Mucosa of gallbladder (tissue), 1 donor: ENCODE measurements at places on chromosomes 16 and 17. TPM values are rescaled to one million over a fixed set of nuclear protein-coding genes. Genes with fewer than 3 reads are reported as not detected.
A peak's percentile ranks its signal among the peaks of the same experiment; 100 is the strongest.

The TMC8 gene
- 16.2 TPM for total RNA-seq

The NLE1 gene
- 7.1 TPM for total RNA-seq

The NPW gene
- total RNA-seq = 1.6 TPM

The KRT36 gene
- total RNA-seq = not detected

The PKMYT1 gene
- 4.5 TPM for total RNA-seq

The KRT32 gene
- not detected for total RNA-seq

The ZPBP2 gene
- not detected for total RNA-seq

DNA sequence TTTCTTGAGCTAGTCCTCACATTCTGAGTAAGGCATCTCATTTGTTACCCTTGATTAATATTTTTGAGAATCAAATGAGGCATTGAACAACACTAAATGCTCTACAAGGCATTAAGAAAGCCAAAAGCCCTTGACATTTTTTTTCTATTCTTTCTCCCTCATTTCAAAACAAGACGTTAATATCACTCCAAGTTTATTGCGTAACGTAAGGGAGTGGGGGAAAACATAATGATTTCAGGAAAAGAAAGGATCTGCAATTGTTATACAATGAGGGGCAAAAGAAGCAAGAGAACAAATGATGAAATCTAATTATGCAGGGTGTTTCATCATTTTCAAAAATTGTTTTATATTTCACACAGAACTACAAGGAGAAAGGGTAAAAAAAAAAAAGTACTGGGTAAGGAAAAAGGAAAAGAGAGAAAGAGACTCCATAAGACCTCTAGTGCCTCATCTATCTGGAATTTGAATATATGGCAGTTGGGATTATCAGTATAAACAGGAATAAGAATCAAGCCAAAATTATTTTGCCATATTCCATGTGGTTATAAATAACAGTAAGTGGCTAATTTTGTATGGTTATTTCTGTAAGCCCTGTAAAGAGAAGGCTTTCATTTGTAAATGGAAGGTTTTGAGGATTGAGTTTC, 163.0 kb downstream of the ABCA8 start:
- DNase-seq = no peak

DNA sequence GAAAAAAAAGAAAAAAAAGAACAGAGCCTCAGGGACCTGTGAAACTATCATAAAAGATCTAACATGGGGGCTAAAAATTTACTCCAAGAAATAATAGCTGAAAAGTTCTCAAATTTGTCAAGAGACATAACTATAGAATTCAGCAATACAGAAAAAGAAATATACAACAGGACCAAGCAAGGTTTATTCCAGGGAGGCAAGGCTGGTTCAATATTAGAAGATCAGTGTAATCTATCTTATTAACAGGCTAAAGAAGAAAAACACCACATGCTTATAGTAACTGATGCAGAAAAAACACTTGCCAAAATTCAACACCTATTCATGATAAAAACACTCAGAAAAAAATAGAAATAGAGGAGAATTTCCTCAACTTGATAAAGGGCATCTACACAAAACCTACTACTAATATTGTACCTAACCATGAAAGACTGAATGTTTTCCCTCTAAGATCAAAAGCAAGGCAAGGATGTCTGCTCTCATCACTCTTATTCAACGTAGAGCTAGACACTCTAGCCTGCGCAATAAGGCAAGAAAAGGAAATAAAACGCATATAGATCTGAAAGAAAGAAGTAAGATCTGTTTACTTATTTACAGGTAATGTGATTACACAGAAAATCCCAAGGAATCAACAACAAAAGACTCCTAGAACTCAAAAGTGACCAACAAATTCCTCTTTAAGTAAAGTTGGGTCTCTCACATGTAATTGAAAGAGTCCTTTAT, 1.2 kb upstream of the ACSM3 start:
- DNase-seq = no peak

GRCh38 chr17:43831633-43832032, 1.3 kb downstream of the MPP3 start:
- DNase-seq = peak; percentile 23

DNA sequence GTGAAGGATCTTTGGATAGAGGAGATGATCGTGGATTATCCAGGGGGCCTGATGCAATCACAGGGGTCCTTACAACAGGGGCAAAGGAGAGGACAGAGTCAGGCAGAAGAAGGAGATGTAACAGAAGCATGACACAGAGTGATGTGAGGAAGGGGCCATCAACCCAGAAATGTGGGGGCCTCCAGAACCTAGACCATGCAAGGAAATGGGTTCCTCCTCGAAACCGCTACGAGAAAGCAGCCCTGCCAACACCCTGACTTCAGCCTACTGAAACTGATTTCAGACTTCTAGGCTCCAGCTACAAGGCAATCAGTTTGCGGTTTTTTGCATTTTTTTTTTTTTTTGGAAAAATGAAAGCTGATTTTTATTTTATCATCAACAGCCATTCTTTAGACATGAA, 34.0 kb downstream of the ZFHX3 start:
- no peak for DNase-seq

- DNase-seq = no peak
Observed at GRCh38 chr16:74623214-74623838, 16.4 kb upstream of the GLG1 start.

- DNase-seq = no peak
Observed at GRCh38 chr17:41888332-41888965, 23.2 kb upstream of the KLHL11 start.

GRCh38 chr16:87976665-87977064, 25.4 kb downstream of the BANP start:
- no peak for DNase-seq

- no peak for DNase-seq
Observed at GRCh38 chr16:6362321-6362720, 970.3 kb upstream of the RBFOX1 start.

DNA sequence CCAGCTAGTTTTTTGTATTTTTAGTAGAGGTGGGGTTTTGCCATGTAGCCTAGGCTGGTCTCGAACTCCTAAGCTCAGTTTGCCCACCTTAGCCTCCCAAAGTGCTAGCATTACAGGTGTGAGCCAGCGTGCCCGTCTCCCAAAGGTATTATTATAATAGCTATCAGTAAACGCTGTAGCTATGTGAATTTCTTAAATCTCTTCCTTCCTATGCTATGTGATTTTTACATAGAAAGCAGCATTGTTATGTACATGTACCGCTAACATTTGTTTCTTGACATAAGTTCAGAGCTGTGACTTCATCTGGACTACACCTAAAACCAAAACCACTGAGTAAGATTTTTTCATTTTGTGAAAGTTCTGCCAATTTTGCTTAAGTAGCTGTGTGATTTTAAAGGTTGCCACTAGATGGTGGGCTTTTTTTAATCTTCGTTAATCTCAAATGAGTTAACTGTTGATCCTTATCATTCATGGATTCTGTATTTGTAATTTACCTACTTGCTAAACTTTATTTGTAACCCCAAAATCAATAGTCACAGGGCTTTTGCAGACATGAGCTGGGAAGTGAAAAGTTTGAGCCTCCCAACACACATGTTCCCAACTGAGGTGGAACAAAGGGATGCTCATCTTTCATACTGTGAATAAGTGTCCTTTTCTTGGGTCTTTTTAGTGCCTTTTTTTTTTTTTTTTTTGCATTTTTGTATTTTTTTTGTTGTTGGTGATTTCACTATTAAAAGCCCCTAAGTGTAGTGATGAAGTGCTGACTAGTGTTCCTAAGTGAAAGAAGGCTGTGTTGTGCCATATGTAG, 21.9 kb downstream of the PRKAR1A start:
- DNase-seq = no peak

DNA sequence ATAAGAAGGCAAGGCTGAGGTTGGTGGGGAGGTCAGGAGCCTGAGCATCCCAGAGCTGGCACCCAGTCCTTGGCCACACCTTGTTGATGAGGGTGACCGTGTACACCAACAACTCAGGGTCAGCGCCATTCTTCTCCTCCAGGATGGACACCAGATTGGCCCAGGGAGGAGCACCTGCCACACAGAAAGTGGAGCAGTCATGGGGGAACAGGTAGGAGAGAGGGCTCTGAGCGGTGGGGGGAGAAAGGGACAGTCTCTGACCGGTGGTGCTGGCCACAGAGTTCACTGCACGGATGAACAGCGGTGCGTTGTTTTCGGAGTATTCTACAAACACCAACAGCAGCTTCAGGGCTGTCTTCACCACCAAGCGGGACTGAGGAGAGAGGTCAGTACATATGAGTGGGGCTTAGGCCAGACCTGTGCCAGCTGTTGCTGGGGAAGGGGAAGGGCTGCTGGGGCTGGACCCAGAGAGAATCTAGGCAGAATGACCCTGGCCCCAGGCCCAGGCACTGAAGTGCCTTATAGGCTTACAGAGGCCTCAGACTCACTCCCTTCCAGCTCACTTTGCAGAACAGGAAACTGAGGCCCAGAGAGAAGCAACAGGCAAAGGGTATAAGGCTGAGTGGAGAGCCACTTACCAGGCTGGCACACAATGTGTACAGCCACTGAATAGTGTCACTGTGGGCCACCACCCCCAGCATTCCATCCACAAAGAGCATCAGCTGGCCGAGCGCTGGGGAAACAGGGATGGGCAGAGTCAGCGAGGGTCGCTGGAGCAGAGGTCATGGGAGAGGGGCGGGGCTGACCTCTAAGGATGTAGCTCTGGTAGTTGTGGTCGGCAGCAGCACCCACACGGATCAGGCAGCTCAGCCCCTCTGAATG, 9.6 kb downstream of the FHOD1 start:
- DNase-seq = no peak

DNA sequence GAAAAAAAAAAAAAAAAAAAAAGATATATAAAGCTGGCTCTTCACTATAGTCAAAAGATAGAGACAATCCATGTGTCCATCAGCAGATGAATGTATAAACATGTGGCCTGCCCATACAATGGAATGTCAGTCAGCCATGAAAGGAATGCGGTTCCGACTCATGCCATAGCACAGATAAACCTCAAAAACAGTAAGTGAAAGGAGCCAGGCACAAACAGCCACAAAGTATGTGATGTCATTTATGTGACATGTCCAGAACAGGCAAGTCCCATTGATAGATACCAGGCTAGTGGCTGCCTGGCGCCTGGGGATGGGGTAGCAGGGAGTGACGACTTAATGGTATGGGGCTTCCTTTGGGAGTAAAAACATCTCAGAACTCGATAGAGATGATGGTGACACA, 155.7 kb downstream of the CMIP start:
- DNase-seq = no peak

GRCh38 chr17:41917192-41917591, 1.6 kb downstream of the ACLY start:
- peak; percentile 19 for DNase-seq

GRCh38 chr17:12064395-12064794, 43.7 kb downstream of the MAP2K4 start:
- DNase-seq = no peak

GRCh38 chr17:77132411-77133086, 8.2 kb upstream of the SEC14L1 start:
- no peak for DNase-seq
